CD4-positive, alpha-beta memory T cell (primary cell): ENCODE measurements at places on chromosomes 6 and 20.
A peak's percentile ranks its signal among the peaks of the same experiment; 100 is the strongest.

- no peak for DNase-seq
These were observed 118.0 kb downstream of the B3GAT2 start for GRCh38 chr6:70838907-70839285.

DNA sequence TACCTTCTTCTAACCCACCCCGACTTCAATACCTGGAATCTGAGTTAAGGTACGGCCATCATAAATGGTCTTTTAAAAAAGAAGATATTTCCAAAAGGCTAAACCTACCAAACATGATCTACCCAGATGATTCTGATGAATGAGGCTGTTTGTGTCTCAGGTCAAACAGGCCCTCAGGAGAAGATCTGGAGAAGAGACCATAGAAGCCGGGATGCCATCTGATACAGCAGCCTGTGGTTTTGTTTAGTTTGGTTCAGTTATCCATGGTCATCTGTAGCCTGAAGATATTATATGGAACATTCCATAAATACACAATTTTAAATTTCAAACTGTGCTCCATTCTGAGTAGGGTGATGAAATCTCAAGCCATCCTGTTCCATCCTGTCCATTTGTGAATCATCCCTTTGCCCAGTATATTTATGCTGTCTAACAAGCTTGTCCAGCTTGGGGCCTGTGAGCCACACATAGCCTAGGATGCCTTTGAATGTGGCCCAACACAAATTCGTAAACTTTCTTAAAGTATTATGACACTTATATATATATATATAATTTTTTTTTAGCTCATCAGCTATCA lies 4.0 kb upstream of the CAP2 start:
- DNase-seq = no peak

DNA sequence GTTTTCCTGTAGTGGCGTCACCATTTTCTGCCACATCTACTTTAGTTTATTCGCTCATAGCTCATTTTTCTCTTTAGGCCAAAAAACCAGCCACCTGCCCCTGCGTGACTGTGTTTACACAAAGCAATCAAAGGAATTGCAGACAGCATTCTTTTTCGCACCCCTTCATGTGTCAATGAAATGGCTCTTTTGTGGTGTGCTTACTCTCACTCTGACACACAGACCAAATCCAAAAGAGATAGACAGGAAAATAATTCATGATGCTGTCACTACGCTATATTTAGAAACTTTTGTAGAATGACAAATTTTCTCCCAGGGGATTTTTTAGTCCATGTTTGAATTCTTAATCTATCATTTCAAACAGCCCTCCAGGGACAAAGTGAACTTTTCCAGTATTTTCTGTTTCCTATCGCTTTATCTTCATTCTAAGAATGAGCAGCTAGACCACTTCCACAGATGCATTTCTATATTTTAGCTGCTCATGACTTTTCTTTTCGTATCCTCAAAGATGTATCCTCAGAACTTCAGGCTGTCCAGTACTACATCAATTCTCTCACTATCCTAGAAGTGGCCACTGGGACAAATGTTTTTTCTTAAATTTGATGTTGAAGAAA lies 37.9 kb upstream of the KHDRBS2 start:
- no peak for DNase-seq

DNA sequence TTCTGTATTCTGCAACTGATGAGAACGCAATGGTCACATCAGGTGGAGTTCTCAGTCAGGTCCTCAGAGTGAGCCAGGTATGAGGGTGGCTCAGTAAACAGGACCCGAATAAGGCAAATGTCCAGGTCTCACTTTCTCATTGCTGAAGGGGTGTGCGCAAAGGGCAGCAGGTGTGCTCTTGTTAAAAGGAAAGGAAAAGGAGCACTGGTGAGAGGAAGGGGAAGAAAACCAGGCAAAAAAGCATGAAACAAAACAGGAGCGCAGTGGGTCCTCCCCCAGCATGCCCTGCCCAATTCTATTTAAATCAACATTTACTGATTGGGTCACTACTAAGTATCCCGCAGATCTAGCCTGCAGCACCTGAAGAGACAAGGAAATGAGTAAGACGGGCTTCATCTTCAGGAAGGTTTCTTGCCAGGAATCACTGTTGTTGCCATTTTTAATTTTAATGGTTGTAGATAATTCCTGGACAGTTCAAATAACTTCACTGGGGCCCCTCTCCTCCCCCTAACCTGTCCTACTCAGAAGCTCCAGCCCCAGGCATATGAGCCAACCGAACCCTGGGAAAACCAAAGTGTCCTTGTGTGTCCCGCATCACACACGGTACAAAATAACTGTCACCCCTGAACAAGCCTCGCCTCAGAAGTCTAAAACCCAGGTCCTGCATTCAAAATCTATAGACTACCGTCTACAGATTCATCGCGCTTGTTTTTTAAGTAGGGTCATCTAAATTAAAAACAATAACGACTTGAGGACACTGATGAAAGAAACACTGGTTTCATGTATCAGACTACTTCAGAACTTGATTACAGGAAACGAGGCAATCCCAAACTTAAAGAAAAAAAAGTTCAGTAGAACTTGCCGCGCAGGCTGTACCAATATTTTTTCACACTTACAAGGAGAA lies 980 bp downstream of the MBOAT1 start:
- no peak for DNase-seq

DNA sequence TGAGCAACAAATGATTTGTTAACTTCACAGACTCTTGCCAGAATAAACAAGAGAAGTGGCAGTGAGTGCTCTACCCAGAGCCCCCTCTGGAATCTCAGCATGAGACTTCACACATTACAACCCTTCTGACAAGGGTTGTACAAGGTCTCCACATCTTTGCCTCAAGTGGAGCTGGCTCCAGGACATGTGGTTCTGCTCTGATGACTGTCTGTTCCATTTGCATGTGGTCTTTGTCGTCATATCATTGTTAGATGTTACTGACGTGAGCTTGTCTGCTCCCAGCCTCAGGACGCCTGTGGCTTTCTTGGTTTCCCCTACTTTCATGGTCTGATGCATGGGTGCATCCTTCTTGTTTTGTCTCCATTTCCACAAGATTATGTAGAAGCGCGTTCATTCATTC lies 115.0 kb downstream of the SLC24A3 start:
- DNase-seq = no peak

- peak; percentile 59 for DNase-seq
These were observed 9.3 kb upstream of the ATG5 start for GRCh38 chr6:106334646-106335448.

DNA sequence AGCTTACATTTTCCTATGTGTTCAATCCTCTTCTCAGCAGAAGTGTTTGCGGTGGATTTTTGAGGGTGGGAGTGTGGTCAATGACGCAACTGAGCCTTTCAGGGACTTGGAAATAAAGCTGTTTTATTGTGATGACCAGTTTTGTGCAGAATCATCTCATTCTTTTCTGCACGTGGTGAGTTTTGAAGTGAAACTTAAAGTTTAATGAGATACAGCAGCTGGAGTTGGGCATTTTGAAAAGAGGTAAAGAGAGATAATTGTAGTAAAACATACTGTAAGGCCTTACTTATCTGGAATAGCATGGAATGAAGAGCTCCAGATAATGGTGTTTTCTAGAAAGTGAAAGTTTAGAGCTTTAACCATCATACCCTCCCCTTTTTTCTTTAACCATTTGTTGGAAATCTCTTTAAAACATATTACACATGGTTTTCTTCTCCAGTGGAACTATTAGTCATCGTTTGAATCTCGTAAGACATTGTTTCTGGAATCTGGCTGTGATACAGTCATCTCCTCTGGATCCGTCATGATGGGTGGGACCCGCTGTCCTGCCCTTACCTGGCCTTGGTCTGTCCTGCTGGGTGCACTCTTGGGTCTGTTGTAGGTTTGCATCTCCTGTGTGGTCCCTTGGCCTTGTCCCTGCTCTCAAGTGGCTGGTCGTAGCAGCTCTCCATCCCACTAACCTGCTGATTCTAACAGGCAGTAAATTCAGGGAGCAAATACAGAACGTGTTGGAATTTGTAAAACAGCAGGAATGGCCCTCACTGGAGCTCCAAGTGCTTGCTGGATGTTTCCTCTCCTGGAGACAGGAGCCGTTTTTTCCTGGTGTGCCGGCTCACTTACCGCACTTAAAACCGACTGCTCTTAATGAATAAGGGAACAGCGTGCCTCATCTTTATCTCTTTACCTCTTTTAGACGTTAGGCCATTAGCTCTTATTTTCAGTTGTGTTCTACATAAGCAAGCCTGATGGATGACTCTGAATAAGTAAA lies 29.8 kb downstream of the UST start:
- no peak for DNase-seq

DNA sequence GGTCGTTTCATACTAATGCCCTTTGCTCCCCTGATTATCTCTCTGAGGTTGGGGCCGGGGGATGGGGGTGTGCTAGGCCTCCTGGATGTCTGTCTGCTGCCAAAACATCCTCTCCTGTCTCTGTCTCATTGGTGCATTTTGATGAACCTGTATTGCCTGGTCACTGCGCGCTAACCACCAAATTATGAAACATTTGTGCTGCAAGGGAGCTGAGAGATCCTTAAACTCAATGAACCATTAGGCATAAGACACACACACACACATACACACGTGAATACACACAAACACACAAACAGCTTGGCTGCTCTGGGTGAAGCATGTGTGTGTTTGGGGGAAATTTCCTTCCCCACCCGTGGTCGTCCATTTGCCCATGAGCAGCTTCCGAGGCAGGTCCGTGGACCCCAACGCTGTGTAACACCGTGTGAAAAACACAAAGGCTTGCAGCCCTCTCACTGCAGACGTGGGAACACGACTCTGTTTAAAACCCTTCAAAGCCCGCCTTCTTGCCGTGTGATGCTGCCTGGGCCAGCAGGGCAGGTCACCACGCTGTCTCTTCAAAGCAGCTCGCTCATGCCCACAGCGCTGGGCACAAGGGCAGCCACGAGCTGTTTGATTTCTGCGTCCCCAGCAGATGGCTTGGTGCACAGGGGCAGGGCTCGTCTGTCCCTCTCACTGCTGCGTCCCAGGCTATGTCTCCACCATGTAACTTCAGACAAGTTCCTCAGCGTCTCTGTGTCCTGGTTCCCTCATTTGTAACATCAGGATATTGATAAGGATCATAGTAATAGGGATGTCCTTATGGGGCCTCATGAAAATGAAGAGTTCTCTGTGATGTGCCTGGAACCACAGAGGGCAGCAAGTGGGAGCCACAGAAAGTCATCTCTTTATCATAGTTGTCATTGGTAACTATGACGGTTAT lies 96.8 kb downstream of the CDH26 start:
- DNase-seq = no peak

GRCh38 chr6:45697605-45698004 lies 318.1 kb downstream of the CLIC5 start:
- no peak for DNase-seq
